ENCODE measurements at places on chromosomes 3 and 15. TPM values are rescaled to one million over a fixed set of nuclear protein-coding genes. Genes with fewer than 3 reads are reported as not detected.

- DNase-seq, result no peak
Observed at GRCh38 chr15:39296955-39297354, 283.9 kb upstream of the THBS1 start.

- DNase-seq, result no peak
Observed at GRCh38 chr3:135168822-135169221, 373.8 kb downstream of the EPHB1 start.

- peak; percentile 32 for DNase-seq
Observed at GRCh38 chr15:94631608-94632007, 400.2 kb downstream of the MCTP2 start.

GRCh38 chr3:104018541-104018940, 1348.2 kb upstream of the ALCAM start:
- no peak for DNase-seq

DNA sequence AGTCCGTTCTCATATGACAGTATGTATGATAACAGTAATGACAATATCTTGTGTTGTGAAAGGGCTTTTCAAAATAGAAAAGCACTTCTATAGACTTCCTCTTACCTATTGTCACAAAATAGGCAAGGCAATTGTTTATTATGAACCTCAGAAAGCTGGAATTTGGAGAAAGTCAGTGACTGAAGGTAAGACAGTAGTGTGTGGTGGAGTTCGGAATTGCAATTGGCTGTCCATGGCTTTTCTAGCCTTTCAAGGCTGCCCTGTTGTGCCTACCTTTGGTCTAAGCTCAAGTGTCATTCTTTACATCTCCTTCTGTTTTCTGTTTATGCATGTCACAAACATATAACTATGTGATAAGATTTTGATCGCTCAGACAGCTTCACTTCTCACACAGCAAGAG, 219.3 kb upstream of the NR2E3 start:
- DNase-seq, result no peak

DNA sequence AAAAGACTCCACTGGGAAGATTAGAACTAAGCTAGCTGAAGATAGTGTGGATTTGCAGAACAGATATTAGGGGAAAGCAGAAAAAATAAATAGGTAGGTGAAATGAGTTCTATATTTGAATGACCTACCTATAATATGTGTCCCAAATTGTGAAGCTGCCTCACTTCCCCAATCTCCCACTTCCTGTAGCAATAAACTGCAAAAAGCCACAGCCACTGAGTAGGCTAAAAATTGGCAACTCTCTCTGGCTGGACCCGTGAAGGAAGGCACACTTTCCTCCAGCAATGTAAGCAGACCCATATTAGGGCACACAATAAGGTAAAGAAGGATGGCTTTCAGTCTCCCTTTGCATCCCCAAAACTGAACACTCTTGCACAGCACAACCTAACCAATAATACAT, 43.7 kb upstream of the NECTIN3 start:
- DNase-seq, result no peak

DNA sequence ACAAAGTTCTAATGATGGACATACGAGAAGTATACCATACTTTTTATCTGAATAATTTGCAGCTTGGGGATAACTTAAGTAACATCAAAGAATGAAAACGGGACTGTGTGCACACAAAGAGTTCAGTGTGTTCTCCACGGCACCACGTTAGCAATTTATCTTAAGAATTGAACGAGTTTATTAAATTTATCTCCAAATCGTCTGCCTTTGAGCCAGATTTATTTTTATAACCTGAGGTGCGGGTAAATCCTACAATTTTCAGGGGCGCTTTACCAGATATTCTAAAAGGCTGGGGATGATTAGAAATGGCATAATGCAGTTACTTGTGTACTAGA, 3.5 kb downstream of the CHD2 start:
- DNase-seq, result no peak

GRCh38 chr3:197682713-197683112, 54.0 kb downstream of the RUBCN start:
- no peak for DNase-seq

The POPDC2 gene
- polyA plus RNA-seq, result 9.5 TPM

The SERP1 gene
- 114 TPM for polyA plus RNA-seq

Measured in B cell (primary cell).